ENCODE measurements at places on chromosomes 3 and 15. TPM values are rescaled to one million over a fixed set of nuclear protein-coding genes. Genes with fewer than 3 reads are reported as not detected.

GRCh38 chr3:197149-197827, 725 bp downstream of the CHL1 start:
- DNase-seq = no peak

DNA sequence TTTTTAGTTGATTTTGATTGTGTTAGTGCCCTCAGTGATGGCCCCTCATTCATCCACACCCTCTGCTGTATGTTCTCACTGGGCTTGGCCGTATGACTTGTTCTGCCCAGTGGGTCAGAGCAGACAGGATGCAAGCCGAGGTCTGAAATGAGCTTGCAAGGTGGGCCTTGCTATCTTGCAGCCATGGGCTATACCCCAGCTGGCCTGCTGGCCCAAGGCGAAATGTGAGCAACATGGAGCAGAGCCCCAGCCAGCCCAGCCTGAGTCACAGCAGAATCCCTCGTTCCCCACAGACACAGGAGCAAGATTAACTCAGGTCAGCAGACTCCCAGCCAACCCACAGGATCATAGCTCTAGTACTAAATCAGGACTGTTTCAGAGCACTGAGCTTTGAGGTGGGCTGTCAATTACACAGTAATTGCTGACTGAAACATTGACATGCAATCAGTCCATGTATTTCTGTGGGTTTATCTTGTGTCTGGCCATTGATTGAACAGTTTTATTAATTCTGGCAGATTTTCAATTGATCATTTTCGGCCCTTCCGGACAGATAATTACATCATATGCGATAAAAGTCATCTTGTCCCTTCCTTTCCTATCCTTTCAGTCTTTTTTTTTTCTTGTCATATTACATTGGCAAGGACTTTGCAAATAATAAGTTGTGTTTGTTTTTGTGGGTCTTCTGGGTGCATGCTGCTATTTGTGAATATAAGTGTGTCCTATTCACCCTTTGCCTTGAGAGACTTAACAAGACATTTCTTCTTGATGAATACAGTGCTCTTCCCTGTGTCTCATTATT, 27.1 kb downstream of the KLF15 start:
- no peak for DNase-seq

GRCh38 chr3:154389861-154390260, 40.1 kb downstream of the GPR149 start:
- DNase-seq = no peak

- no peak for DNase-seq
Observed at GRCh38 chr3:10485806-10486205, 19.6 kb downstream of the ATP2B2 start.

Gene IFT122
- 4.3 TPM for polyA plus RNA-seq

Measured in CD8-positive, alpha-beta memory T cell (primary cell).